ENCODE measurements at places on chromosomes 4 and X. TPM values are rescaled to one million over a fixed set of nuclear protein-coding genes. Genes with fewer than 3 reads are reported as not detected.

RADX gene
- 0.83 TPM for total RNA-seq

CNOT6L gene
- total RNA-seq = 18.5 TPM

SLC49A3 gene
- 0.10 TPM for total RNA-seq

DNA sequence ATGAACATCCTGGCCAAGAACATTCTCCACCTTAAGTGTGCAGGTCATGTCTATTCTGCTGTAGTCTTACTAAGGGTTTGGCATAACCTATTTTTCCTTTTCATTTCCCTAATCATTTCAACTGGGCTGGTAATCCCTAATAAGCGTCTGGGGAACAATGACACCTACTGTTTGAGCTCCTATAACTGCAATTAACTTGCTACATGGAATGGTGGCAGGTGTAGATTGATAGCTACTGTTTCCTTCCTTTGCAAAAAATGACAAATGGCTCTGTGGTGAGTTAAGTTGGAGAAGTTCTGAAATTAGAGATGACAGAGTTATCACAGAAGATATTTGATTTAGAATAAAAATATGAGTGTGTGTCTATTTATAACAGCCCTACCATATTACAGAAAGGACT, 104.5 kb upstream of the NAP1L5 start:
- DNase-seq = peak; percentile 58

GRCh38 chr4:138259824-138260223, 17.7 kb upstream of the SLC7A11 start:
- peak; percentile 36 for DNase-seq

PRSS48 gene
- not detected for total RNA-seq

CCDC160 gene
- 1.4 TPM for total RNA-seq

- no peak for DNase-seq
Observed at GRCh38 chrX:86436116-86436515, 287.9 kb downstream of the DACH2 start.

DNA sequence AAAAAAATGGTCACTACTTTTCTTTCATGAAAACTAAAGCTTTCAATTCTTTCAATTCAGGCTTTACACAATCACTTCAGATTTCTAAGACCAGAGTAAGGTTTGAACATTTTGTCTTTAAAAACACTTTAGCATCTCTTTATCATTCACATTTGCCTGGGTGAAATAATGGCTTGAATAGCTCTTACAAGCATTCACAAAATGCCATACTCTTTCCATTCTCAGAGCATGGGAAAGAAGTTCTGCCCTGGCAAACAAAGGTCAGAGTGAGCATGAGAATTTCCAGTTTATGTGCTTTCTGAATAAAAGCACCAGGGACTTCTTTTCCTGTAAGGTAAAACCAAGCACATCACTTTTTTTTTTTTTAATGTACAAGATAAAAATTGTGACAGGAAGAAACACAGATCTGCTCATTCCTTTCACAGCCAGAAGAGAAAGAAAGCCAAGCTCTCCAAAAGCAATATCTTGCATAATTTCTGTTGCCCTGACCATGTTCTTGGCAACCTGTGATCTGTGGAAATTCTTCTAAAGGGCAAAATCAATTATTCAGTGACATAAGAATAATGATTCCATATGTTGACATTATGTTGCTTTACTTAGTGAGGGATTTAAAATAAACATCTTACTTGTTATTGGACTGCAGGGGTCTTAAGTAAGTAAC, 64.8 kb downstream of the CD40LG start:
- DNase-seq = no peak

DNA sequence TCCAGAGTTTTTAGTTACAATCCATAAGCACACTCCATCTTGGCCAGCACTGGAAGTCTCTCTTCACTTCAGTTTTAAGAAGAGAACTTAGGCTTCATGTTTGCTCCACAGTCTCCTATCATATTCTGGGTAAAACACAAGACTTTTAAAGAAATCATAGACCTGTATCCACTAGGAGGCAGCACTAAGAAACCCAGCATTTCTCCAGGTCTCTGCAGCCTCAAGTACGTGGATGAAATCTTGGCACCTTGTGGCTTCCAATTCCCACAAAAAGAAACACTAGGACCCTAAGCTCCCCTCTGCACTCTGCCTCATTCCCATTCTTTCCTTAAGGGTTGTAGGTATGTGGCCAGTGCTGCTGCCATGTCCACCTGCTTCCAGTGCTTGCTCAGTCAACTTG, 367.3 kb upstream of the CASK start:
- DNase-seq = no peak

DNA sequence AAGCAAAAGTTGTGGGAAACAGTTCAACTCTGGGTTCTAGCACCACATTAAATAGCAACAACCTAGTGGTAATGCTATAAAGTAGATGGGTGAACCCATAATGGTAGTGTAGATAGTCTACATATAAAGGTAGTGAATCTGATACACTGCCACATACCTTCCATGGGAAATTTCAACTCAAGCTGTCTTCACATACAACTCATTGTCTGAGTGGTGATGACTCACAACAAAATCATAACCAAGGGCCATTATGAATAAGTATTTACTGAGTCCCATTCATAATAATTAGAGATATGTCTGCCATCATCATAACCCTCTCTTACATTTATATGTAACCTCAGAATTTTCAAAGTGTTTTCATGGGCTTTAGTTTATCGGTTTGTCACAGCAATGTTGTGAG, 34.8 kb downstream of the EGF start:
- DNase-seq = no peak

ZFX gene
- 52.4 TPM for total RNA-seq

DRD5 gene
- total RNA-seq = not detected

NLRP2B gene
- not detected for total RNA-seq

GRCh38 chr4:80253510-80253909, 13.0 kb upstream of the FGF5 start:
- no peak for DNase-seq

WNK3 gene
- 0.05 TPM for total RNA-seq

VSIG1 gene
- total RNA-seq = 0.05 TPM

- no peak for DNase-seq
Observed at GRCh38 chr4:748461-748860, 42.8 kb downstream of the PCGF3 start.

DNA sequence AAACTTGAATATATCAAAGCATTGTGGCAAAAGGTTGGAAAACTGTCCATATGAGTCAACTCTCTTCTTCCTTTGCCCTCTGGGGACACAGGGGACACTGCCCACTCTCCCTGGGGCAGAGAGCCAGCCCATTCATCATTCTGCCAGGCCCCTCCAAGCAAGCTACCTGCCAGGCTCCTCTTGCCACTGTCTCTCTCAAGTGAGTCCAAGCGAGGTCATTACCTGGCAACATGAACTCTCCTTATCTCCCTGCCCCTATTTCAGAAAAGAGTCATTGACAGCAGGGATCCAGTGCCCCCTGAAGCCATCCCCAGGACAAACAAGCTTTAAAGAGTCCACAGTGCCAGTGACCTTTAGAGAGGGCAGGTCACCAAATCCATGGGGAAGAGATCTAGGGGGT, 312.7 kb upstream of the PPARGC1A start:
- DNase-seq = no peak

DNA sequence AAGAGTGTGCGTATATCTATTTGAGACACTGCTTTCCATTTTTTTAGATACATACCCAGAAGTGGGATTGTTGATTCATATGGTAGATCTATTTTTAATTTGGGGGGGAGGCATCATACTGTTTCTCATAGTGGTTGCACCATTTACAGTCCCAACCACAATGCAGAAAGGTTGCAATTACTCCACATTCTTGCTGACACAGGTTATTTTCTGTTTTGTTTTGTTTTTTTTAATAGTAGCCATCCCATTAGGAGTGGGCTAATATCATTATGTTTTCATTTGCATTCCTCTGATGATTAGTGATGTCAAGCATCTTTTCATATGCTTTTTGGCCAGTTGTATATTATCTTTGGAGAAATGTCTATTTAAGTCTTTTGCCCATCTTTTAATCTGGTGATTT, 15.1 kb upstream of the LHFPL1 start:
- DNase-seq = no peak

- DNase-seq = no peak
Observed at GRCh38 chr4:183798301-183799253, 106.5 kb upstream of the STOX2 start.

DNA sequence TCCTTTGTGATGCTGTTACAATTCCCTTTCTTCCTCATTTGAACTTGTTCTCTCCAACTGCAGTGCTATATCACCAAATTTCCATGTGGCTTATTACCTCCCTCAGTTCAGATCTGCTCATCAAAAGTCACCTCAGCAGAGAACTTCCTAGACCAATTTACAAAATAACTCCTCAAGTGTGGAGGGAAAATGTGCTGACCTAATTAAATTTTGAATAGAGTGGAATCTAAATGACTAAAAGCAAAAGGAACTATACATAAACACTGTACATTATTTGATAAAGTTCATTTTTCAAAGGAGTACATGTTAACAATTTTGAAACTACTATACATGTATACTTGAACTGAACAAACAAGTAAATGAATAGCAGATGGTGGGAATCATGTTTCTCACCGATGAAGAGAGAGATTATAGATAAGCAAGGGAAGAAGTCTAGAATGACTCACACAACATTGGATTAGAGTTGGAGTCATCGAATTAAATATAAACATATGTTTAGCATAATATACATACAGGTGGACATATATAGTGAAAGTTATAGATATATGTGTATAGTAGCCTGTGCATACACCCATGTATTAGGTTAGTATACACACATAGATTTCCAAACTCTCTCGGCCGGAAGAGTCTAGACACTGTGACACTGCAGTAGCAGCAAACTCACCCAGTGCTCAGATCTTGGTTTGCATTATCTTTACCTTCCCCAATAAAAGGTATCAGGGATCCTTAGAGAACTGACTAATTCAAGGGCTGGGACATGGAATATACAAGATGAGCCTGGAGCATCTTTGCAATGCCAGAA, 318.7 kb downstream of the PCDH18 start:
- DNase-seq = no peak

GRCh38 chrX:68896581-68896980, 67.8 kb downstream of the EFNB1 start:
- DNase-seq = no peak

GRCh38 chr4:65943076-65943475, 272.8 kb upstream of the EPHA5 start:
- peak; percentile 81 for DNase-seq

COL4A6 gene
- 0.27 TPM for total RNA-seq

DNA sequence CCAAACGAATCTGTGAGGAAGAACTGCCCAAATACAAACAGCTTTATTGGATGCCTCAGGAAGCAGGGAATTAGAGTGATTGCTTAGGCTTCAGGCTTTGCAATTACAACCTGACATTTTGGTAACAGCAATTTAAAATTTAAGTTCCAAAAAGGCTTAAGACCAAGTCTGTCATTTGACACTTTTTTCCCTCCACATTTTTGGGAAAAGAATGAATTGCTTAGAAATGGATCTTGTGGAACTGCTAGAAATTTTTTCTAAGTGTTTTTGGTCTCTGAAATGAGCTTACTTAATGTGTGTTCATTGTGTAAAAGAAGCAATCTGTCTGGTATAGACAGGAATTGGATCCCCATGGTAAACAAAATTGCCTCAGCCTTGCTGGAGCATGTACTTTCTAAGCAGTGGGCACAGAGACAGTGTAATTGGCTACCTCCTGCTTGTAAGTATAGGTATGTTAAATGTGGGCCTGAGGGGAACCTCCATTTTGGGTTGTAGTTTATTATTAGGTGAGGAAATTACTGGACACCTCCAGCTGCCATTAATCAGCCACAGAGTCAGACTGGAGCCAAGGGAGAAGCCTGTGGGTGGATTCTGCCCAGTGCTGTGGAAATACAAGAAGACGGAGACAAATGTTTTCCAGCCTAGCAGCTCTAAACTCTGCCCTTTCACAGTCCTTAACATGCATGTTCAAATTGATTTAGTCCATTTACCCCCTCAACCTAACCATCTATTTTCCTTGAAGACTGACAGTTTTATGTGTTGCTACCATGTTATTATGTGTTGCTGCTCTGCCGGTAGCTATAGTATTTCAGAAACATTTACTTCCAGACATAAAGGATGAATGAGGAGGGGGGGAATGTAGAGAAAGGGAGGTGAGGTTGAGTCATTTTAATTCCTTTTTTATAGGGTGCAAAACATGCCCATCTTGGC, 473.0 kb downstream of the SPRY1 start:
- DNase-seq = peak; percentile 82

DNA sequence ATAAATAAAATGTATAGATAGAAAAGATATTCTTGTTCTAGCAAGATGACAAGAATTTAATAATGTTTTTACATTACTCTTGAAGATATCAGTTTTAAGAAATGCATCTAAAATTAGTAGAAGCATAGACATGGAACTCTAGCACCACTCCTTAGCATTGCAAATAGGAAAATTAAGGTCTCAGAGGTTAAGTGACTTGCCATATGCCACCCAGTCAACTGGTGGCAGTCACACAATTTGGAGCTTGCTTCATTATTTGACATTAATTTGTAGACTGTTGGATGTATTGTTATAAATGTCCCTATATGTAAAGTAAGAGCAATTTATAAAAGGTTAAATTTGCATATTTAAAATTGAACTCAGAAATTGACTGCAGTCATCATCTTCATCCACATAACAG, 20.8 kb downstream of the GPM6A start:
- no peak for DNase-seq

- no peak for DNase-seq
Observed at GRCh38 chr4:20086799-20087521, 164.7 kb upstream of the SLIT2 start.

- DNase-seq = no peak
Observed at GRCh38 chr4:26931966-26932365, 71.3 kb downstream of the STIM2 start.

DNA sequence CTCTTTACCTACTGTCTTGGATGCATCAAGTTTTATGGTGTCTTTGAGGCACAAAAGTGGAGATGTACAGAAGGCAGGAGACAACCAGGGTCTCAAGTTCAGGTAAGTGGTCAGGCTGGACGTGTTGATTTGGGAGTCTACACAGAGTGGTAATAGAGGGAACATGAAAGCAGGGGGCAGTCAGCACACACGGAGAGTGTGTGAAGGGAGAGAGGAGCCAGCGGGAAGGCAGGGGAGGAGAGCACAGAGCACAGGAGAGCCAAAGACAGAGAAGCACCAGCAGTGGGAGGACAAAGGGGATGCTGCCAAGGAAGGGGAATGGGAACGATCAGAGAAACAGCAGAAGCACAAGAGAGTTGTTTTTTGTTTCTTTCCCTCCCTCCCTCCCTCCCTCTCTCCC, 32.9 kb downstream of the TMEM150C start:
- DNase-seq = peak; percentile 2

- peak; percentile 22 for DNase-seq
Observed at GRCh38 chr4:113179091-113179490, 129.6 kb downstream of the ANK2 start.

CT45A10 gene
- total RNA-seq = not detected

DNA sequence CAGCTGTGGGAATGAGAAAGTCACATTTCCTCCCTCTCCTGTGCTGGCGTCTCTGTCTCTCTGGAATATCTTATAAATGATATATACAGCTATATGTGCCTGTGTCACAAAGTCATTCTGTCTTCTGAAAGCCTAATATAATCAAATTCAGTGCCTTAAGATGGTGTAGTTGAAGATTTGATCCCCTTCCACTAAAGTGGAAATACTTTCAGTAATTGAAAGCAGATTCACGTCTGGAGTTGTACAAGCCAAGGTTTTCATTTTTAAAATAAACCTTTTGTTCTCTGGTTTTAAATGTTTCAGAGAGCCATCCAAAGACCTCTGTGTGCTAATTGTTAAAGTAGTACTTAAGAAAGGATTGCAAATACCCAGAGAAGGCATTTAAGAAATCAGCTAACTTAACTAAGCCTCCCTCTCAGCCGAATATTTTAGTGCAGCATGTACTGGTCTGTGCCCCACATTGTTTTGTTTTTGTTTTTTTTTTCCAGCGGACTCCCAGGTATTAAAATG, 206.8 kb downstream of the TENM3 start:
- no peak for DNase-seq

SRPX gene
- total RNA-seq = 43.2 TPM

RWDD4 gene
- total RNA-seq = 65.1 TPM

FDCSP gene
- total RNA-seq = not detected

- DNase-seq = no peak
Observed at GRCh38 chr4:159735281-159736207, 632.7 kb downstream of the RAPGEF2 start.
